Spinal cord (tissue), 10 donors: ENCODE measurements at places on chromosomes 5 and 9. TPM values are rescaled to one million over a fixed set of nuclear protein-coding genes. Genes with fewer than 3 reads are reported as not detected.

GLRA1 gene
- polyA plus RNA-seq = 8.5 TPM

CDKN2B-AS1 gene
- 0.51 TPM for polyA plus RNA-seq

DNA sequence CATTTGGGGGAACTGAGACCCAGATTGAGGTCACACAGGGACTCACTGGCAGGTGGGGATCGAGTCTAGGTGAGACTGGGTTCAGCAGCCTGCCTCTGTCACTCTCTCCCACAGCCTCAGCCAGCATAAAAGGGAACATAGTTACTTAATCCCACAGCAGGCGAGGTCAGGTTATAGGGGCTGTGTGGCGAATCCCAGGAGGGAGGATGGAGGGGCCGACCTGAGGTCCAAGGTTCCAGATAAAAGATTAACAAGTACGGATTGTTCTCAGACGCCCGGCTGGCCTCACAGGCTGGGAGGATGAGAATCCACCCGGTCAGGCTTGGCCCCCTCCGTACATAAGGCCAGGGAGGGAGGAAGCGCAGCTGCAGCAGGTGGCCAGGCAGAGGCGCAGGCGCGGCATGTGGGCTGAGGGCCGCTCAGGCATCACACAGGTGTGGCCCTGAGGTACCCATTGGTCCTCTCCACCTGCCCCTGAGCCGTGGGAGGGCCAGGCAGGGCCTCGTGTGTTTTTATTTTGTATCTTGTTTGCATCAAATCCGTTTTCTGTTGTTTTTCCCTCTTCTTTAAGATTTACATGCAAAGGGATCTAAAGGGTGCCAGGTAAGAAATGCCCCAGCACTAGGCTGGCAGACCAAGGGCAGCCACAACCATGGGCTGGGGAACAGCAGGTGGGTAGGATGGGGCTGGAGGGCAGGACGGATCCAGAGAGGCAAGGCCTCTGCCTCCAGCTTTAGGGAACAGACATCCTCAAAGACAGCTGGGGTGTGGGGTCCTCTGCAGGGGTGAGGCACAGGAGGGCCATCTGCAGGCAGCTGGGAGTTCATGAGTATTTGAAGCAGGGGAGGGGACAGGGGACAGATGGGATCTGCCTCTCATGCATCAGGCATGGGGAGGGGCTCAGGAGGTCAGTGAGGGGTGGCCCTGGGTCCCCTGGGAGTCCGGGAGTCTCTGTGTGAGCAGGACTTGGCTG lies 3.6 kb downstream of the SUSD3 start:
- DNase-seq = no peak

- no peak for DNase-seq
These were observed 4.7 kb upstream of the TUBB4B start for GRCh38 chr9:137236238-137236935.

SPATA31C1 gene
- polyA plus RNA-seq = 1.1 TPM

DNA sequence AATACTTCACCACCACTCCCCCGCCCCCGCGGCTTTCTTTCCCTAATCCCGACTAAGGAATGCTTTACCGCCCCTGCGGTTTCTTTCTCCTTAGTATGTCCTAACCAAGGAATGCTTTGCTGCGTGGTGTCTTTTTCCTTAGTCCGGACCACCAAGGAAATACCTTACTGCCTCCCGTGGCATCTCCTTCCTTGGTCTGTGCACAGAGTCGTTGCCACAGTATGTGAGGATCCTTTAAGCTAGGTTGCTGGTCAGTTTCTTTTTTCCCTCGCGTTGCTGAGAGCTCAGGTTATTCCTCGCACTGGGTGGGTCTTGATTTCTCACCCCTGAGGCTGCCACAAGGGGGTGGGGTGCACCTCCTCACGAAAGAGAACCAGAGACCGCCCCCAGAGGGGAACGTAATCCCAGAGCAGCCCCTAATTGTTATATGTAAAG lies 309.4 kb downstream of the NR3C1 start:
- no peak for DNase-seq

DNA sequence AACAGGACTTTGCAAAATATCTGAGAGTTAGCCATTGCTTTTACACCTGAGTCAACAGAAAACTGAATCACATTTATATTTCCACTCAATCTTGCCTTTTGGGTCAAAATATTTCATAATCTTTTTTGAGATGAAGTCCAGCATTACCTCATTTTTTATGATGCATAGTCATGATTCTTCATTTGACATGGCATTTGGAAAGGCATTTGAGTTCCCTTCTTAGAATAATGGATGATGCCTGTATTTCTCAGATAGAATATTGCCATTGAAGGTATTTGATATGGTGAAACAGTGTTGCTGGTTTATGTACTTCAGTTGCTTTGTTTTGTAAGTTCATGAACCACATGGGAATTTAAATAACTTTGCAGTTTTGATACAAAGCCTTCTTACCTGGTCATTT lies 180.4 kb downstream of the PRR16 start:
- no peak for DNase-seq

DNA sequence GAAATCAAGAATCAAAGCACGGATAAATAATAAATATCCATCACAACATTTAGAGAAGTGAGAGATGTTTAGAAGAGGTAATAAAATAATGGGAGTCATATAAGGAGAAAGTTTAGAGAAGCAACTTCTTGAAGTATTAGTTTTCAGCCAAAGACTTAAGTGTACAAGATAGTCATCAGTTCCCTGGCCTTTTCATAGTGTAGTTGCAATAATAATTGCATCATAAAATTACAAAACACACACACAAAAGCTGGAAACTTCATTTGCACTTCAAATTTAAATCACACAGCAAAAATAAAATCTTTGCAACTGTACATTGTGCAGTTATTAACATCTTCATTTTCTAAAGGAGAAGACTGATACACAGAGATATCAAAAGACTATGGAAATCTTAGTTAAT lies 319.1 kb upstream of the RGMB start:
- DNase-seq = no peak

GRCh38 chr9:121350993-121351561 lies 19.0 kb downstream of the STOM start:
- DNase-seq = peak; percentile 95

- DNase-seq = no peak
These were observed 16.1 kb upstream of the AJM1 start for GRCh38 chr9:136826188-136826541.

- DNase-seq = no peak
These were observed 106.0 kb downstream of the EHMT1 start for GRCh38 chr9:137724818-137725240.

ITK gene
- polyA plus RNA-seq = 0.41 TPM

GRCh38 chr5:171300358-171300757 lies 8.7 kb upstream of the TLX3 start:
- DNase-seq = no peak

MRPS2 gene
- polyA plus RNA-seq = 60.9 TPM

DNA sequence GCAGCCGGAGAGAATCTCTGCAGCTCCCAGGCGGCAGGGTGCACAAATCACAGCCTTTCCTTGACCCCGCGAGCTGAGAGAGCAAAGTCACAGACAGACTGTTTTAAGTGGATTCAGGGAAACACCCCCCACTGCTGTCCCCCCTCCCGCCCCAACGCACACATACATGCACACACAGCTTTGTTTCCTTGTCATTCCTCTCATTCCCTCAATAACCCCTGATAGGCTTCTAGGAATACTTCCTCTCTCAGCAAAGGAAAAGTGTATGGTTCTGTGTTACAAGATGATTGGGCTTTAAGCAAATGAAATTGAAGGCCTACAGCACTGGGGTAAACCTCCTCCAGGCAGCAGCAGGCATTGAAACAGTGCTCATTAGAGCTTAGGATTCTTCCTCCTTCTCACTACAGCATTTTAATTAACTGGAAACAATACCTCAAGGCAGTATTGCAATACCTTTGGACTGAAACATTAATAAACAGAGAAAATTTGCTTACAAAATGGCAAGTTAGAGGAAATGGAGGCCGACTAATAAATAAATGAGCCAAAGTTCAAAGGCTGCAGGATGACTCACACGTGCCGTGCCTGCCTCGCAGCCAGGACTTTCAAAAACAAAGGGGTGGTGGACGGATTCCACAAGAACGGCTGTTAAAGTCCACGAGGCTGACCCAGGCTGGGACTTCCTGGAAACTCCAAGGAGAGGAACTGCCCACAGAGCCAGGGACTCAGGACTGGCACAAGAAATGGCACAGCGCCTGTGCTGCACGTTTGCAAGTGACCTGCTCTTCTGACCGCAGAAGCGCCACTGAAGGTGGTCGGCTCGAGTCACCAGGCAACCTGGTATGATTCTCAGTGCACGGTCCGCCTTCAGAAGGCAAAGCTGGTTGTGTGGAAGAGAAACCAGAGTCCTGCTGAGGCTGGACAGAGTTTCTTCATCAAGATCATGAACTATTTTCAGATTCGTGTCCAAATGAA lies 236.2 kb downstream of the SYK start:
- no peak for DNase-seq

DNA sequence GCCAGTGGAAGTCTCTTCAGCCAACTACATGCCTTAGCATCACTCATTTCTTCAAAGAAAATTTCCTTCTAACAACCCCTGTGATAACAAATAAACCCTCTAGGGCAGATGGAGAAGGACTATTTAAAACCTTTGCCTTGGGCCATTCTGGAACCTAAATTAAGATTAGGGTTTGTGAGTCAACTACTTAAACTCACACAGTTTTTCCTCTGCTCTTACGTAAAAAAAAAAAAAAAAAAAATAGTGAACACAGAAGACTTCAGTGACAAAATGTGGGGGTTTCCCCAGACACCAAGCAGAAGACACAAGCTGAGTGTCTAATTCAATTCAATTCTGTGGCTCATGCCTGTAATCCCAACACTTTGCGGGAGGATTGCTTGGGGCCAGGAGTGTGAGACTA lies 65.8 kb upstream of the ERCC6L2 start:
- DNase-seq = no peak

GRCh38 chr9:116137581-116137980 lies 16.0 kb upstream of the PAPPA start:
- no peak for DNase-seq

CAMK2A gene
- polyA plus RNA-seq = 26.8 TPM

- DNase-seq = no peak
These were observed 32.4 kb downstream of the STC2 start for GRCh38 chr5:173295796-173296195.

DNA sequence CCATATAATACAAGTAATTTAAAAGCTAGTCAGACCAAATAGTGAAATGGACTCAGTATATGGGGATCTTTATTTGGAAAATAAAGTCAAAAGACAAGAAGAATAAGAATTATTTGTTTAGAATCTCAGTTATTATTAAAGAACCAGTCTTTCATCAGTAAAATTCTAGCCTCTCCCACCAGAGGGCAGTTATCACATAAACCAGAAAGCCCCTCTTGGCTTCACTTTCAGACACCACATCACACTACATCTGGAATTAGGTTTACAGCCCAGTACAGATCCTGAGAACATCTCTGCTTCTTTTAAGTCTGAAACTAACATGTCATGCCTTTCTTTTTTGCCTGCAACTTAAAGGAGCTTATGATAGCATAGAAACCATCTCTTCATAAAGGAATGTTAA lies 12.2 kb upstream of the HSPB3 start:
- no peak for DNase-seq

- DNase-seq = no peak
These were observed 85.8 kb upstream of the IER5L start for GRCh38 chr9:129263836-129264235.

DNA sequence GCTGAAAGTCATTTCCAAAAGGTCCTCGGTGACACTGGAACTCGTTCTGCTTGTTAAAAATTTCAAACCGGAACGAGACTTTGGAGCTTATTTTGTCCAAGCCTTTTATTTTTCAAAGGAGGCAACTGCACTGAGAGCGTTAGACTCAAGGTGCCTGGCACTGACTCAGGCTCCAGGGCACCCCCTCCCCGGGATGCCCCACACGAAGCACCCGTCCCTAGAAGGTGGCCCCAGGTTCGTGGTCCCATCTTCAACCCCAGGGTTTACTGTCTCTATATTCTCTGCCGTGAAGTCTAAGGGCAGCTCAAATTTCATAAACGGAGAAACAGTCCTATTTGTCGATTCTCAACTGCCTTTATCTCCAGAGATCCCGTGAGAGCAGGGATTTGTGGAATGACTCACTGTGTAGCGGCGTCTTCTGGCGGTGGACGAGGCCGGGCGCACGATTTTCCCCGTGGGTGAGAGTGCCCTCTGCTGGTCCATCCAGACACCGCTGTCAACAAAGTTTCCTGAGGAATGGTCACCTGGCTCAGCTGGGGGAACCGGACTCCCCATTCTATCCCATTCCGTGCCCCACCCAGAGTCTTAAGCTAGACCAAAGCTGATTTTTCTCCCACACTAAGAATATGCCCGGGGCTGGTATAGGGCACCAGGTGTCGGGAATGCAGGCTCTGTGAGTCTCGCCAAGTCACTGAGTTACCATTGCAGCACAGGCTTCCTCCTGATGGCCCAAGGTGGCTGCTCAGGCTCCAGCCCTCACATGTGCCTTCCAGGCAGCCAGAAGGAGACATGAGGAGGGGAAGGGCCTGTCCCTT lies 27.1 kb upstream of the SLC6A19 start:
- no peak for DNase-seq

- DNase-seq = no peak
These were observed 103.5 kb downstream of the NDUFAF2 start for GRCh38 chr5:61048534-61048933.

DNA sequence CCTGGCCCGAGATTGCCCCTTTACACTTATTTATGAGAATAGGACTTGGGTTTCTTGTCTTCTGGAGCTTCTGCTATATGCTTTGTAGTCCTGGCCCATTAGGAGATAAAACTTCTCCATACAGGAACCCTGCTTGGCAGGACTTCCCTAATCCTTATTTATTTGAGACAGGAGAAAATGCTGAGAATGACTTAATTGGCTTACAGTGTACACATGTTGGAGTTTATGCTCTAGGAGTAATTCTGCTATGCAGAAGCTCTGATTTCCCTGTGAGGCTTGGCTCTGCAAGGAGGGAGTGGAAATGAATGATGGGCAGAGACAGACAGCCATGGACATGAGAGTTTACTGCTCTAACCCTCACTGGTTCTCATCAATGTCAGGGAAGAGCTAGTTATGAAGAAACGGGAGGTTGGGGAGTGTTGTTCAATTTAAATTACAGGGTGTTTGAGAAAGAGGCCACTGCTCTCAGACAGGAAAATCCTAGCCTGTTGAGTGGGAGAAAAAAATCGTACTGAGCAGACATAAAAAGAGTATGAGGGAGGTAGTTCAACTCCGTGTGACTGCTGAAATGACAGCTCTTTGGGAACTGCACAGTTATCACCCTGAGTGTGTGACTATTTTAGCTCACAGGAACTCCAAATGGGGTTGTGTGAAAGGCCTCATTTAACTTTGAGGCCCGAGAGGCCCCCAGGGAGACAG lies 37.5 kb downstream of the ACTBL2 start:
- no peak for DNase-seq

- DNase-seq = no peak
These were observed 77.7 kb downstream of the NIPSNAP3B start for GRCh38 chr9:104841601-104842141.

DNA sequence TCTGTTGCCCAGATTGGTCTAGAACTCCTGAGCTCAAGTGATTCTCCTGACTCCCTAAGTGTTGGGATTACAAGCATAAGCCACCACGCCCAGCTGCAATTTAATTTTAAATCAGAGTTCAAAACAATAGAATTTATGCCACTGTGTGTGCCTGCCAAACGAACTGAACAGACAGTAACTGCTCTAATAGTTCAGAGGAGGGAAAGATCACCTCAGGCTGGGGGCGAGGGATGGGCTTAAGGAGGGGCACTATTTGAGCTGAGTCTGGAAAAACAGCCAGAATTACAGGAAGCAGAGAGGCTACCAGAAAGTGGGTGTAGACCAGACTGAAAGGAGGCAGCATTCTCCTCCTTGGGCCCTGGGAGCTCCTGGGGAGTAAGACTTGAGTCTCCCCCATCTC lies 12.2 kb downstream of the NOL6 start:
- DNase-seq = no peak

DND1 gene
- polyA plus RNA-seq = not detected

NUP188 gene
- polyA plus RNA-seq = 33.7 TPM
